ENCODE measurements at places on chromosomes 5 and 9.

GRCh38 chr5:65102371-65102975 is 333.7 kb downstream of the CWC27 start:
- DNase-seq, result no peak

- DNase-seq, result no peak
These were observed 2.0 kb downstream of the GALNT12 start for GRCh38 chr9:98809311-98810101.

GRCh38 chr9:94881940-94882339 is 155.4 kb downstream of the AOPEP start:
- DNase-seq, result peak; percentile 25

GRCh38 chr5:98299435-98299834 is 474.0 kb upstream of the RGMB start:
- no peak for DNase-seq

DNA sequence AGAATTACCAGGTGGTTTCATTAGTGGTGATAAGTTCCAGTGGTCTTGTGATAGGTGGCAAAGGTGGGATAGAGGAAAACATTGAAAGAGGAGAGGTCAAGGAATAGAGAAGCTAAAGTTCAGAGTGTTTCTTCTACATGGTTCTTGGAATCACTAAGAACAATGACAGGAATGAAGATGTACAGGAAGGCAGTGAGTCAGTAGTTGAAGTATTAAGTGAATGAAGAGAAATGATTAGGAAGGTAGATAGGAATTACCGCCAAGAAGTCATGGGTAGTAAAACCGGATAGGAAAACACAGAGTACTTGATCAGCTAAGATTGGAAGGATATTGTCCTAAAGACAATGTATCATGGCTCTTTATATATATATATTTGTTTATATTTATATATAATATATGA is 37.9 kb upstream of the RASA1 start:
- DNase-seq, result no peak

DNA sequence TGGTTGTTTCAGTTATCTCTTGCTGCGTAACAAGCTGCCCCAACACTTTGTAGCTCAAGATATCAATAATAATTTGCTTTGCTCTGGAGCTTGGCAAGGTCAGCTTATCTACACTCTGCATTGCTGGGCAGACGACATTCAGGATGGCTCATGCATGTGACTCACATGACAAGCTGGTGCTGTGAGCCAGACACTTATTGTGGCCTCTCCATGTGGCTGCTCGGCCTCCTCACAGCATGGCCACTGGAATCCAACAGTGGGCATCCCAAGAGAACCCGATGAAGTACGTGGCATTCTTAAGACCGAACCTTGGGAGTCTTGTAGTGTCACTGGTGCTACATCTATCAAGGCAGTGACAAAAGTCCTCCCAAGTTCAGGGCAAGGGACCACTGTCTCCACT is 94.2 kb upstream of the MVB12B start:
- DNase-seq, result no peak

DNA sequence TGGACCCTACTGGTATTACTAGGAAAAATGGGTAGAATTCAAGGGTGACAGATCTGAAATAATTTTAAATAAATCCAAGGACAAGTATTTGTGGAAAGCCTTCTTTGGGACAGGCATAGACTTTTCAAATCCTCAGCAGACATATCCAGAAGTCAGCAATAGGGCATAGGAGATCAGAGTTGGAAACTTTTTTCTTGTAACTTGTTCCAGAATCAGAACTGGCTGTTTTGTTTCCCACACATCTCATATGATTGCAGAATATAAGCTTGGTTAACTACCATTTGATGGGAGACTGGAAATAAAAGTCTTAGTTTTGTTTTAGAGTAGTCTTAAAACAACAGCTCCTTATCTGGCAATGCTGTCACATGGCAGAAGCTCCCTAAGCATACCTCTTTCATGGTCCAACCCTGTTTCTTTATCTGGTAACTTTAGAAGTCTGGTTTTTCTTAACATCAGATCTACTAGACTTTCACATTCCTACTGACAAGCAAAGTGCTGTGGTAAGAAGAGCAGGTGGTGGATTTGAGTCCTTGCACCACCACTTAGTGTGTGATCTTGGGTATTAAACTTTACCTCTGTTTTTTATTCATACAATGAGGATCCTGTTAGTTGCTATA is 25.1 kb downstream of the XRCC4 start:
- DNase-seq, result no peak

- DNase-seq, result no peak
These were observed 41.9 kb downstream of the CDK7 start for GRCh38 chr5:69276422-69277174.

DNA sequence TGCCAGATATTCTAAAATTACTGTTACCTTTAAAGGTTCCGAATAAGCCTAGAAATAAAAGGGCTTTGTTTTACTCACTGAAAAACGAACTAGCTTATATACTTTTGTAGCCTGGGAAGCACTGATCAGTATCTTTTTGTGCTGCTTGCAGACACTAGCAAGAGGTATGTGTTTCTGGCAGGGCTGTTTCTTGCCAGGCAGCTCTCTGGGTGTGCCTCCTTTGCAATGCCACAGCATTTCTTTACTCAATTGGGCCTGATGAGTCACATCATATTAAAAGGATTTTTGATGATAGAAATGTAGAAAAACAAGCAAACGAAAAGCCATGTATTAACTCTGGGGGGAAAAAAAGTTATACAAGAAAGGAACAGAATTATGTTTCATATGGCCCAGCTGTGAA is 35.6 kb downstream of the CD180 start:
- DNase-seq, result no peak

GRCh38 chr5:133675376-133676154 is 63.2 kb upstream of the FSTL4 start:
- DNase-seq, result no peak

DNA sequence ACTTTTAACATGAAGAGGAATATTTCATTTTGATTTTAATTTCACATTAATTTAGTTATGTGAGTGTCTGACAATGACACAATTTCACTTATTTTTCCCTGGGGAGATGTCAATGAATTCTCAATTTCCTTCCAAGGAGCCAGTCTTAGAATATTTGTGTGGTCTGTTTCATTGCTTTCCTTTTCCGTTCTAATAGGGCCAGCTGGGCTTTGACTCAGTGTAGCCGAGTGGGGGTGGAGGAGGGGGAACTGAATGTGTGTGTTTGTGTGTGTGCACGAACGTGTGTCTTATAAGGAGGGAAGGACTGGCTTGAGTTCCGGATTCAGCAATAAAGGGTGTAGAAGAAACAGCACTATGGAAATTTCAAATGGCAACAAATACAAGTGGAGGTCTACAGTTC is 100.0 kb downstream of the BASP1 start:
- peak; percentile 25 for DNase-seq

DNA sequence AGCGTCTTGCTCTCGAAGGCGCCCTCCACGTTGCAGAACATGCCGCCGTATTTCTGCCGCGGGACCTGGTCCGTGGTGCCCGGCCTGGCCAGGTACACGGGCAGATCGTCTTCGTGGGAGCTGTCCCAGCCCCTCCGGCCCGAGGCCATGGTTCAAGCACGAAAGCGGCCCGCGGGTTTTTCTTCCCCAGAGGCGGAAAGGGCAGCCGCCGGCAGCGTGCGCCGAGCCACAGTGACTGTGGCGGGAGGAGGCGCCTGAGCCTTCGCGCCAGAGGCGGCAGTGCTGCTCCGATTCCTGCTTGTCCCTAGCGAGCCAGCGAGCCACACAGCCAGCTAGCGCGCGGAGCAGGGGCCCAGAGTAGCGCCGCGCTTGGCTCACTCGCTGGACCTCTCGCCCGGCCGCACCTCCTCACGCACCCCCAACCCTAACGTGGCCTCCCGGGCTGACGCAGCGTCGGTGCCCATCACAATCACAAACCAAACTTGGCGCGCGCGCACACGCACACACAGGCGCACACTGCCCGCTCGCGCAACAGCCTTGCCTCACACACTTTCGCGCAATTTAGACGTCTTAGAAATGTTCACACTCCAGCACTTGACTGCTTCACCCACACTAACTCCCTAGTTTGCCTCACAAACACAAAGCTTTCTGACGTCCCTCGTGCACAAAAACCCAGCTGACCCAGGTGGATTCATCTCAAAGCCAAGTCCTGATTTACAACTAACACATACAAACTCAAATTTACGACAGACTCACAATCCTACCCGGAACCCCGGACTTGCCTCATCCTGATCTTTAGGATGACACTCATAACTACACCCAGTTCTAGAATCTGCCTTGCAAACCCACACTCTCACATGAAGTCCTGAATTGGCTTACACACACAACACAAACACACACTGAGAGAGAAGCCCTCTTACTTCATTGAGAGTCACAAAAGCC is at the start of gene DPYSL3:
Gene DPYSL3 (minus strand): TSS at position 359 of the 942 bp plus-strand sequence. CDS start 210 bp downstream, at position 149.
- no peak for DNase-seq

- DNase-seq, result no peak
These were observed 26.2 kb downstream of the HMGXB3 start for GRCh38 chr5:150026682-150027172.

DNA sequence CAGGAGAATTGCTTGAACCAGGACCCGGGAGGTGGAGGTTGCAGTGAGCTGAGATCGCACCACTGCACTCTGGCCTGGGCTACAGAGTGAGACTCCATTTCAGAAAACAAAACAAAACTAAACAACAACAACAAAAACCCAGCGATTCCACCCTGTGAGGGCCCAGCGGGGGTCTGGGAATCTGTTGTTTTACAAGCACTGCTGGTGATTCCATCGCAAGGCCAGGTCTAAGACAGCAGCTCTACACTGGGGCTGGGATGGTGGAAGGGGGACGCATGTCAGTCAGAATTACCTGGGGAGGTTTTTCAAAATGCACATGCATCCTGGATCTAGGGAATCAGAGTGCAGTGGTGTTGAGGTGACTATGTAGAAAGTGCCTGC is 90.9 kb downstream of the ANKRD55 start:
- no peak for DNase-seq

GRCh38 chr9:71303351-71303750 is 181.9 kb upstream of the TRPM3 start:
- DNase-seq, result no peak

DNA sequence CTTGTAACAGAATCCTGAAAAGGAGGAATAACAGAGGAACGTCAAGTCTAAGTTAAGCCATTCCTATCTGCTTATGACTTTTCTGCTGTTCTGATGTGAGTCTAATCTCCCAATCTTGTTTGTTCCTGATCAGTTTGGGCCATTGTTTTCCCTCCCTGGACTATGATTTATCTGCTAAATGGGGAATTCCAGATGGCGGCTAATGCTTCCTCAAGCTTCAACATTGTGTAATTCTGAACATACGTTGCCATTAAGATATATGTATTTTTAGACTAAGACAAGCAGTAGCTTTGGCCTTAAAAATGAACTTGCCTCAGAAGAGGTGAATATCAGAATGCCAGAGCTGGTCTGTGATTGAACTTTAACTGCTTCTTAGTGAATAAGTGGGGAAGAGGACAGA is 142.7 kb downstream of the PRKACG start:
- DNase-seq, result no peak

DNA sequence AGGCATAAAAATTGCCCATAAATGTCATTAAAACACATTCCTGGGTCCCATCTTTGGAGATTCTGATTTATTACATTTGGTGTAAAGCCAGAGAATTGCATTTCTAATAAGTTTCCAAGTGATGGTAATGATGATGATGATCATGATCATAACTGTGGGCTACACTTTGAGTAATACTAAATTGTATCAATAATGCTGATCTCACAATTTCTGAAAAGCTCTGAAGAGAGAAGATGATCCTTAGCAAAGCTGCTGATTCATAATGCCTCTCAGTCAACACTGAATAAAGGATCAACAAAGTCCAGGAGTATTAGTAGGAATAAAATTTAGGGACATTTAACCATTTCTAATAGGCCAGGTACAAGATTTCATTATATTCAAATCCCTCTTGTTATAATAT is 434.5 kb downstream of the CAAP1 start:
- no peak for DNase-seq

DNA sequence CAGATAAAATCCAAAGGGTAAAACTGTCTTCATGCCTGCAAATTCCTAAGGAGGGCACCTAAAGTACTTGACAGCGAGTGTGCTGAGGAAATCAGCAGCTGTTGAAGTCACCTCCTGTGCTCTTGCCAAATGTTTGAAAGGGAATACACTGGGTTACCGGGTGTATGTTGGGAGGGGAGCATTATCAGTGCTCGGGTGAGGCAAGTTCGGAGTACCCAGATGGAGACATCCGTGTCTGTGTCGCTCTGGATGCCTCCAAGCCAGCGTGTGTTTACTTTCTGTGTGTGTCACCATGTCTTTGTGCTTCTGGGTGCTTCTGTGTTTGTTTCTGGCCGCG is 727 bp upstream of the ADRB2 start:
- DNase-seq, result no peak

DNA sequence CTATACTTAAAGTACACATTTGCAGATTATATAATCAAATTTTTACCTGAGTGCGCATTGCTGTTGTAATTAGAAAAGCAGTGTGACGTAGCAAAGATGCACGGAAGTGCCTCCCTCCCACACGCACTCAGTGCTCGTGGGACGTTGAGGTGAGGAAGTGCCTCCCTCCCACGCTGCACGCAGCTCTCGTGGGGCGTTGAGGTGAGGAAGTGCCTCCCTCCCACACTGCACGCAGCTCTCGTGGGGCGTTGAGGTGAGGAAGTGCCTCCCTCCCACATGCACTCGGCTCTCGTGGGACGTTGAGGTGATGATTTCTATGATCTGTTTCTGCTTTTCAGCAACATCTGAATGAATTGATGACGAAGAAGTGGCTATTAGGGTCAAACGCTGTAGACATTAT is 21.0 kb downstream of the EXOC3 start:
- DNase-seq, result peak; percentile 54

GRCh38 chr5:172509405-172509781 is 55.1 kb upstream of the SH3PXD2B start:
- no peak for DNase-seq

DNA sequence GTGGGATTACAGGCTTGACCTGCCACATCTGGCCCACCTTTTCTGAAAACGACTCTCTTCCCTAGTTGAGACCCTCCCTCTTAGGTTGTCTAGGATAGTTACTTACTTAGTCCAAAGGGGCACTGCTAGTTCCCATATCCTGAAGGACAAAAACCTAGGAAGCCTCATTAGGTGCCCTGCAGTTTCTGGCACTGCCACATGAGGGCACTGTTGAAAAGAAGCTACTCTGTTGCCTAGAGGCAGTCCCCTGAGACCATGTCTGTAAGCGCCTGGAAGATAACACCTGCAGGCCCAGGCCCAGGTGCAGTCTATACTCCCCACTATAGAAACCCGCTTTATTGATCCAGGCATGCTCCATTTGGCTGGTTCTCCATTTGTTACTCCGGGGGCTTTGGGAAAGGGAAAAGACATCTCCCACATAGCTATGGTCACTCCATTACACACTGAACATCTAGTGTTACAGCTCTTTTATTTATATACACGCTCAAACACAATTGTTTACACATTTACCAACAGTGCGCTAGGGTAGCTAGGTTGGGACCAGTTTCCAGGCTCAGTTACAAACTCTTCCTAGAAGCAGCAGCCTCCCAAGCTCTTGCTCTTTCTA is 73.4 kb upstream of the PPARGC1B start:
- peak; percentile 55 for DNase-seq
